ENCODE measurements at places on chromosomes 16 and 17.

DNA sequence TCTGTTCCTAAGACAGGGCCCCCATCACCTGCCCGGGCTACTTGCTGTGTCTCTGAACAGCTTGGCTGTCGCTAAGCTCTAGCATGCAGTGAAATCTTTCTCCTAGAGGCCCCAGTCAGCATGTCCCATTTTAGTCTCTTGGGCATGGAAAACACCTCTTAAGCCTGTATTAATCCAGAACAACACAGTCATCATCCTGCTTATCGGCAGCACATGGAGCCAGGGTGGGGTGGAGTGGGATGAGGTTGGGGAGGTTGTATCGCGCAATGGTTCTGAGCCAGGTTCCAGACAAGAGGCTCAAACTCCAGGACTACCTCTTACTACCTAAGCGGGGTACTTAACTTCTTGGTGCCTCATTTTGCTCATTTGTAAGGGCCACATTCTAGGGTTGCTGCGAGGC lies 7.8 kb downstream of the ST6GALNAC2 start:
- DNase-seq, result no peak

DNA sequence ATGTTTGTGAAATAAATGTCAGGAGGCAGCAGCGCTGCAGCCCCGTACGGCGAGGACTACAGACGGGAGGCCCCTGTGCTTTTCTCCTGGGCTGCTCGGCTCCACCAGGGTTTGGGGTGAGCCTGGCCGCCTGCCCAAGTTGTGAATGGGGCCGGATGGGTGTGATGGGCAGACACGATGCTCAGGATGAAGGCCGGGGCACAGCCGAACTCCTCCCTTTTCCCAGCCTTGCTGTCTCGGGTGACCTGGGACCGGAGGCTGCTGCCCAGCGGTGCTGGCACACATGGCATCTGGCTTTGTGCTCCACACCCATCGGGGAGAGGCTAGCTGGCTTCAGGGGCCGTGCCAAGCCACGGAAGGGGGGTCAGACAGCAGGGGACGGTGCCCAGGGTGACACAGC lies 34.2 kb upstream of the ZFPM1 start:
- no peak for DNase-seq

DNA sequence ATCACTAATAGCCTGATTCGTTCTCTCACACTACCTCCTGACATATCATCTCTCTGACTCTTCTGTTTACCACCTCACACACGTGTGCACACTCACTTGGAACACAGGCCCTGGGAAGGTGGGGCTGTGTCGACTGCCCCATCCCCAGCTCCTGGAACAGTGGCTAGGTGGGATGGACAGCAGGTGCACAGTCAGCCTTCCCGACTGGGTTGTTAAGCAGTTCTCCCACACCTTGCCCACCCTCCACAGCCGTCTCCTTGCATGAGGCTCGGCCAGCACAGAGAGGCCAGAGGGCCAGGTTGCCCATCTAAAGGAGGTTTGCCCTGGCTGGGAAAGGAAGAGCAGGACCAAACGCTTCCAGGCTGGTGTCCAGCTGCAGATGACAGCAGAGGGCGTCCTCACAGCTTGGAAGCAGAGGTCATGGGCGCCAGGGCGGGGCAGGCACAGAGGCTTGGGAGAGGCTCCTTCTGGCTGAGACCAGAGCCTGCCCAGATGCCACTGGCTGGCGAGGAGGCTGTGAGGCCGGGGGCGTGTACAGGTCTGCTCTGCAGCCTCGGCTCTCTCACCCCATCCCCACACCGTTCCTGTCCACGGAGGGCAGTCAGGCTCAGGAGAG lies 92.8 kb downstream of the AMFR start:
- DNase-seq, result no peak

DNA sequence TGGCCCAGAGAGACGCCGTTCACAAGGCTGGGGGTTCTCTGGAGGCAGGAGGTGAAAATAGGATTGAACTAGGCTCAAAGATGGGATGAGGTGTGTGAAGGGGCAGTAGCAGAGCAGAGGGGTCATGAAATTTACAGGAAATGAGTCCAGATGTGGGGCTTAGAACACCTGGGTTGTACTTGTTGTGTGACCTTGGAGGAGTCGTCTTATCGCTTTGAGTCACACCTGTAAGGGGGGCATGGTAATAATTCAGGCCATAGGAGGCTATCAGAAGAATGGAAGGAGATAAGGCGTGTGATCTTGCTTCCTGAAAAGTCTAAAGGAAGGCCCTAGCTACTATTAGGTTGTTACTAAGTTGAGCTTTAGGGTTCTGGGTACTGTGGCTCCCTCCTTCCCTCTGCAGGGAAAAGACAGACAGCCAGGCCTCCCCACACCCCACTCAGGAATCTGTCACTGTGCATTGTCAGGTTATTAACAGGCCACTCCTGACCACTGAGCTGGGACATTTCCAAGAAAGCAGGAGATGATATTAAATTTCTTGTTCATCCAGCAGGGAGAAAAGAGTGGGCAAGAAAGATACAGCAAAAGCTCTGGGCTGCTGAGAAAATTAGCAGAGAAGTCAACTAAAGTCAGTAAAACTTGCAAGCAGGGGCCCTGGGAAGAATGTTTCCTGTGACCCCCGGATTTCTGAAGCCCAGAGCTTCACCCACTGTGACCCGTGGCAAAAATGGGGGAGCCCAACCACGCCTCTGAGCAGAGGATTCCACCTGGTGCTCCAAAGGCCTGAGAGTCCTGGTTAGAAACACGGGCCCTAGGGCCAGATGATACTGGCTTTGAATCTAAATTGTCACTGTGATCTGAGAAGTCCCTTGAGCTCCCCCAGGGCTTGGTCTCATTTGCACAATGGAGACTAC lies 6.0 kb upstream of the CDC42EP4 start:
- no peak for DNase-seq
